T1000 (cell line): ENCODE measurements at places on chromosomes 6 and 20.

DNA sequence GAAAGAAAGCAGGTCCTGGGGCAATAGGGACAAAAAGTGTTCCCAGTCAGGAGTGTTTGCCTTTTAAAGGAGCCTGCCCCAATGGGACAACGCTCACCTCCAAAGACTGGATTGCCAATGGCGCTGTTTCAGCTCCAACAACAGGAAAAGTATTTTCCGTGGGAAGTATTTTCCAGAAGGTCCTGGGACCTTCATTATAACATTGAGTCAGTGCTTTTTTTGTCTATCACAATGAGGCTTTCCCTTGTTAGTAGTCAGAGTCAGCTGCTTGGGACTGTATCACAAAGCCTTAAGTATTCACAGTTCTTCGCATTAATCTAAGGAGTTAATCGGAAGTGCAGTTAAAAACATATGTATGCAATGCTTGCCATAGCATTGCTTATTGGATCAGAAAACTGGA is 17.3 kb downstream of the TRAF3IP2 start:
- no peak for DNase-seq

GRCh38 chr20:44593751-44594150 is 11.4 kb downstream of the PKIG start:
- no peak for DNase-seq

- no peak for DNase-seq
These were observed 68.6 kb upstream of the FOXA2 start for GRCh38 chr20:22652681-22653588.

GRCh38 chr6:142885182-142885867 is 59.7 kb downstream of the HIVEP2 start:
- peak; percentile 54 for DNase-seq

DNA sequence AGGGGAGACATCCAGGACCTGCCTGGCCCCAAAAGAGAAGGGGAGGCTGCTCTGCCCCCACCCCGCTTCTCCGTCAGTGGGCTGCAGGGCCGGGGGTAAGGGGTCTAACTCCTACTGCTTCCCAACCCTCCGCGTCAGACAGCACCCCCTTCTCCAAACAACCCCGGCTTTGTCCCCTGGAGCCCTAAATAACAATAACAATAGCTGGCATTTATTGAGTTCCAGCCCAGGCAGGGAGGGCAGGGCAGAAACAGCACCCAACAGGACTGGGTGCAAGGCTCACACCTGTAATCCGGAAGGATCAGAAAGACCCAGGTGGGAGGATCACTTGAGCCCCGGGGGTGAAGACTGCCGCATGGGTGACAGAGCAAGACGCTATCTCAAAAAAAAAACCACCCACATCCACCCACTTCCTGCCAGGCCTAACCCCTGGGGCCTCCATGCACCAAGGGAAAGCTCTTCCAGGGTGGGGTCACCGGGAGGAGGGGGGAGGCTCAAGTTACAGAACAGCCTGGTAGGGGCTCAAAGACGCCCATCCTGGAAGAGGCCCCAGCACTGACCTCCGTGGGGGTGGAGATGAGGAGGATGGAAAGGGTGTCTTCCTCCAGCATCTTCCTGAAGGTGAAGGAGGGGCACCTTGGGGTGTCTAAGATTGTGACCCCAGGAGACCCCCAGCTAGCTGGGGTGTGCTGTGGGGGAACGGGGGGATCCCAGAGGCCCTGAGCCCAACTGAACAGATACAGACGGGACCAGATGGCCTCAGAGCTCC is 1.3 kb upstream of the FNDC11 start:
- DNase-seq = no peak

DNA sequence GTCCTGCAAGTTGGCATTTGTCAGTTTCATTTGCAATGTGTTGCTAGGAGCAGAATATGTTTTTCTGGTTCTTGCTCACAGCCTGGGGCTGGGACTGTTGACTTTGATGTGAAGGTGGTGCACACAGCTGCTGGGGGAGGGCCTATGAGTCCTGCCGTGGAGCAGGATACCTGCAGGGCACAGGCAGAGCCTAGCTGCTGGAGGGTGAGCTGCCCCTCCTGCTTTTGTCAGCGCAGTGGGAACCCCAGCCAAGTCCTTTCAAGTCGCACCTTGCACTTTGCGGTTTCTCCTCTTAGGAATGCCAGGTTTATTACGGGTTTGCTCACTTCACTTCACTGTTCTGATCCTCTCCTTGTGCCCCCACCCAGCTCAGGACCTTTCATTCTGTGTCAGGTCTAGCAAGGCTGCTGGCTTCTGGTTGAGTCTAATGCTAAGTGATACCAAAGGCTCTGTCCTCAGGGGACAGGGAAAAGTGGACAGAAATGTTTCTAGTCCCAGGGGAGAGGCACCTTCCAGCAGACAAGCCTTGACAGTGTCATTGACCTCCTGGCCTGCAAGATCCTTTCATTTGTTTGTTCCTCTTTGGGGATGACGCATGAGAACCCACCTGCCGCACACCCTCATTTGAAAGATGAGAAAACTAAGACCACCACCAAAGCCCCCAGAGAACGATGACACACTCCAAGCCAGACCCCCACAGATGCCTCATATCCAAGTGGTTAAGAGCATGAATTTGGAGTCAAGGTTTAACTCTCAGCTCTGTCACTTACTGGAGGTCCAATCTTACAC is 2.7 kb upstream of the SPO11 start:
- DNase-seq = no peak

- no peak for DNase-seq
These were observed 21.6 kb downstream of the RALGAPA2 start for GRCh38 chr20:20690676-20691476.

- no peak for DNase-seq
These were observed 44.5 kb downstream of the SULF2 start for GRCh38 chr20:47740862-47741184.

GRCh38 chr20:17225851-17226409 is 910 bp upstream of the PCSK2 start:
- no peak for DNase-seq

GRCh38 chr6:36717231-36717825 is 19.7 kb downstream of the RAB44 start:
- DNase-seq = no peak

- DNase-seq = no peak
These were observed 84.8 kb upstream of the RNF217 start for GRCh38 chr6:124877468-124877867.

GRCh38 chr6:66478705-66479104 is 771.7 kb upstream of the EYS start:
- no peak for DNase-seq

GRCh38 chr20:50517817-50518154 is 7.6 kb downstream of the PTPN1 start:
- DNase-seq = no peak

- DNase-seq = no peak
These were observed 66.5 kb downstream of the ZMYND8 start for GRCh38 chr20:47290008-47290407.

GRCh38 chr20:10922941-10923340 is 249.1 kb upstream of the JAG1 start:
- peak; percentile 60 for DNase-seq
